ENCODE measurements at places on chromosomes 12 and 14. TPM values are rescaled to one million over a fixed set of nuclear protein-coding genes. Genes with fewer than 3 reads are reported as not detected.

AKAP5 gene
- total RNA-seq, result 0.52 TPM

SAMD4A gene
- total RNA-seq, result 23.0 TPM

DNAI7 gene
- 1.8 TPM for total RNA-seq

RAD51AP1 gene
- total RNA-seq, result 20.7 TPM

B4GALNT3 gene
- total RNA-seq, result 103 TPM

GRCh38 chr12:103728323-103728722 is 112.7 kb downstream of the NT5DC3 start:
- no peak for DNase-seq
- peaks cover 2% of the 10 kb centered on the region for H3K27me3 ChIP-seq
- H3K4me3 ChIP-seq, result no peak overlapping the region

GRCh38 chr12:53500142-53500775 is 824 bp upstream of the TARBP2 start:
- peak overlapping the region; percentile 94 for H3K27ac ChIP-seq
- DNase-seq, result no peak
- no peaks in the 10 kb centered on the region for H3K36me3 ChIP-seq
- H3K4me1 ChIP-seq, result peaks cover 37% of the 10 kb centered on the region
- H3K4me3 ChIP-seq, result peak overlapping the region; percentile 87
- no peaks in the 10 kb centered on the region for H3K27me3 ChIP-seq

- H3K27me3 ChIP-seq, result no peaks in the 10 kb centered on the region
- H3K4me3 ChIP-seq, result no peak overlapping the region
- peaks cover 33% of the 10 kb centered on the region for H3K4me1 ChIP-seq
- no peak overlapping the region for H3K27ac ChIP-seq
- DNase-seq, result no peak
- peaks cover 13% of the 10 kb centered on the region for H3K36me3 ChIP-seq
Observed at GRCh38 chr14:93269341-93270068, 62.4 kb downstream of the UBR7 start.

GRCh38 chr12:32070370-32070769 is 36.3 kb upstream of the BICD1 start:
- peaks cover 8% of the 10 kb centered on the region for H3K4me1 ChIP-seq
- no peak overlapping the region for H3K4me3 ChIP-seq
- peaks cover 5% of the 10 kb centered on the region for H3K27me3 ChIP-seq
- no peaks in the 10 kb centered on the region for H3K36me3 ChIP-seq

DNA sequence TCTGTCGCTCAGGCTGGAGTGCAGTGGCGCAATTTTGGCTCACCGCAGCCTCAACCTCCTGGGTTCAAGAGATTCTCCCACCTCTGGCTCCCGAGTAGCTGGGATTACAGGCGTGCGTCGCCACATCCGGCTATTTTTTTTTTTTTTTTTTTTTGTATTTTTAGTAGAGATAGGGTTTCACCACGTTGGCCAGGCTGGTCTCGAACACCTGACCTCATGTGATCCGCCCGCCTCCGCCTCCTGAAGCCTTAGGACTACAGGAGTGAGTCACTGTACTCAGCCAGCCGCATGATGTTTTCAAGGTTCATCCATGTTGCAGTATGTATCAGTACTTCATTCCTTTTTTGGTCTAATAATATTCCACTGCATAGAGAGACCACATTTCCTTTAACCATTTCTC is 2.4 kb upstream of the RNF34 start:
- no peak overlapping the region for H3K27ac ChIP-seq
- no peaks in the 10 kb centered on the region for H3K27me3 ChIP-seq
- H3K4me3 ChIP-seq, result no peak overlapping the region
- H3K36me3 ChIP-seq, result peaks cover under 1% of the 10 kb centered on the region
- peaks cover 19% of the 10 kb centered on the region for H3K4me1 ChIP-seq

Measured in type B pancreatic cell (in vitro differentiated cells).